ENCODE measurements at places on chromosomes 7 and 10.

GRCh38 chr10:107914450-107915214, 750.1 kb upstream of the SORCS1 start:
- no peak overlapping the region for H3K4me3 ChIP-seq
- H3K27ac ChIP-seq: no peak overlapping the region
- no peak for DNase-seq
- no peaks in the 10 kb centered on the region for H3K36me3 ChIP-seq

DNA sequence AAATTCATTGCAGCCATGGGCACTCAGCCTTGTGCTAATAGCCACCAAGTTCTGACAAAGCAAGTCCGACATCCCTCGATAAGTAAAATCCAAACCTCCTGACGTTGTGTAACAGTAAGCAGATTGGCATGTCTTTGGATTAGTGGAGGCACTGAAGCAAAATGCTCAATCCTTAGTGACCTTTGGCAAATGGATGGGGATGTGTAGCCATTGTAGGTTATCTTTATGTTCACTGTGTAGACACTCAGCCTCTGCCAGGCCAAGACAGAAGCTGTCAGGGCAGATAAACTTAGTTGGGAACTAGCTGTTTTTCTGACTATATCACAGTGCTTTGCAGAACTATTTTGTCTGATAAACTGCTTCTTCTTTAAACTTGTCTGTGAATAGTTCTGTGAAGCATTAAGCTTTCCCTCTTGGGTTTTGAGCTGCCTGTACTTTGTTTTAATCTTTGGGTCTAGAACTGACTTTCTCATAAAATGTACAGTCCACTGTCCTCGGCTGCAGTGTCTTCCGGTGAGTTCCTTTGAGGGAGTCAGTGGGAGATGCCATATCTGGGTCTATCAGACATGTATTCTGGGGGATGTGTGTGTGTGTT, 220.8 kb downstream of the LRMDA start:
- DNase-seq: no peak
- H3K27me3 ChIP-seq: no peaks in the 10 kb centered on the region
- no peak overlapping the region for H3K27ac ChIP-seq
- no peaks in the 10 kb centered on the region for H3K4me1 ChIP-seq

DNA sequence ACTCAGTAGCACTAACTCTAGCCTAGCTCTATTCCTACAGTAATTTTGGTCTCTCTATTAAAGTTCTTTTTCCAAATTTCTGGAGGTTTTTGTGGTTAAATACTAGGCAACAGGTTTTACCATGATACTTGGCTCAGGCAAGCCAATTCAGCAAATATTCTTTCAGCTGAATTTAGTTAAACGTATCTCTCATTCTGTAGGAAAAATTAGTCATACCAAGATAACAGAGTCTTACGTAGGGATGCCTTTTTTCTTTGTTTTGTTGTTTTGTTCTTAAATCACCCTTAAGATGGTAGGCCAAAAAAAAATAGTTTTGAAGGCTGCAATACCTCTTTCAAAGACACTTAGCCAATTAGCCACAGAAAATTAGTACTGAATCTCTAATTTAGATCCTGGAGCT, 180.5 kb downstream of the MAGI2 start:
- no peak for DNase-seq
- no peaks in the 10 kb centered on the region for H3K27me3 ChIP-seq
- H3K4me3 ChIP-seq: no peak overlapping the region
- no peaks in the 10 kb centered on the region for H3K4me1 ChIP-seq
- no peaks in the 10 kb centered on the region for H3K36me3 ChIP-seq

GRCh38 chr7:155769701-155770100, 42.6 kb downstream of the SHH start:
- no peak overlapping the region for H3K4me3 ChIP-seq
- H3K27me3 ChIP-seq: no peaks in the 10 kb centered on the region
- no peaks in the 10 kb centered on the region for H3K4me1 ChIP-seq
- no peak for DNase-seq

DNA sequence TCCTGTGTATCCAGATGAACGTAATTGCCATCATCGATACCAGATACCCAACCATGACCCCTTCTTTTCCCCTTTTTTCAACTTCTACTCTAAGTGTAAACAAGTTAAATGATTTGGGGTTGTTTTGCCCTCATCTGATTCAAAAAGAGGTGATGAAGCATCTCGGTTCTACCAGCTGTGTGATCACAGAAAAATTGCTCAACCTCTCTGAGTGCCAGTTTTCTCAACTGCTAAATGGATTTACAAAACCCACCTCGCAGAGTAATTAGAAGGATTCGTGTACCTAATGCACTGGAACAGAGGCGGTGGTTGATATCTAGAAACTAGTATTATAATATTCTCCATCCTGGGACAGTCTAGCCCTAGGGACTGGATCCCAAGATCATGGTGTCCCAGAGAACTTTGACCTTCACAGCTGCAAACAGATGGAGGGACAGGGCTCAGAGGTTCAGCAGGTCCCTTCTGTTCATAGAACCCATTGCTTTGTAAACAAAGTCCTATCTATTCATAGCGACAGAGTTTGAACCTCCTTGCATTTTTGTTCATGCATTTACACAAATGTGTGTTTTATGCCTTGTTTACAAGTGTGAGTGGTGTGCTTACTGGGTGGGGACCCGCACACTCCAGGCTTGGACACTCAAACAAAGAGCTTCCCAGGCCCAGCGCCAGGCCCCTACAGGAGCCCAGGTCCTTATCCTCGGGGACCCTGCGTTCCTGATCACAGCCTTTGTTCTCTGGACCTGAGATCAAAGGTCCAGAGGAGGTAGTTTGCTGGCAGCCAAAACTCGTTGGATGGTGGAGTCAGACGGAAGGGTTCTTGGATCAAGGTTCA, 46.4 kb downstream of the CALML3 start:
- H3K4me1 ChIP-seq: peaks cover 23% of the 10 kb centered on the region
- H3K4me3 ChIP-seq: no peak overlapping the region
- DNase-seq: no peak

GRCh38 chr7:90668992-90669391, 72.9 kb downstream of the CDK14 start:
- no peak overlapping the region for H3K4me3 ChIP-seq
- no peaks in the 10 kb centered on the region for H3K4me1 ChIP-seq
- no peak for DNase-seq
- H3K27me3 ChIP-seq: no peaks in the 10 kb centered on the region
- H3K27ac ChIP-seq: no peak overlapping the region
- no peaks in the 10 kb centered on the region for H3K36me3 ChIP-seq

- H3K27ac ChIP-seq: no peak overlapping the region
- H3K4me1 ChIP-seq: peaks cover 10% of the 10 kb centered on the region
- H3K36me3 ChIP-seq: no peaks in the 10 kb centered on the region
Observed at GRCh38 chr10:14736600-14737081, 38.1 kb downstream of the FAM107B start.

- H3K4me1 ChIP-seq: no peaks in the 10 kb centered on the region
- H3K27me3 ChIP-seq: no peaks in the 10 kb centered on the region
- H3K36me3 ChIP-seq: no peaks in the 10 kb centered on the region
- no peak for DNase-seq
- no peak overlapping the region for H3K27ac ChIP-seq
Observed at GRCh38 chr7:70072220-70072619, 473.9 kb downstream of the AUTS2 start.

DNA sequence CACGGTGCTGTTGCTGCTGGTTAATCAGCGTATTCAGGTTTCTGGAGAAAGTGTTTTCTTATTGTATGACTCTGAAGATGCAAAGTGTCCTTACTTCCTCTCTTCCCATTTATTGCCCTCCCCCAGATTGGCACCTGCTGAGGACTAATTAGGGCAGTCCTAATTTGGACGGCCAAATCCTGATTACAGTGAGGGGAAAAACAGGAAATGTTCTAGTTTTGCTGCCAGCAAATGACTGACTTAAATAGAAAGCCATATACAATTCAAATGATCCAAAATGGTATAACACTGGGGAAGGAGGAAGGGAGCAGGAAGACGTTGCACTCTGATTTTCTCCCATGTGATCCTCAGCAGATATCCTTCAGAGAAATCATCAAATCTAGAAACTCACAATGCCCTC, 222.4 kb upstream of the LRGUK start:
- no peak overlapping the region for H3K4me3 ChIP-seq
- no peaks in the 10 kb centered on the region for H3K4me1 ChIP-seq
- no peak overlapping the region for H3K27ac ChIP-seq
- no peaks in the 10 kb centered on the region for H3K27me3 ChIP-seq

- no peaks in the 10 kb centered on the region for H3K27me3 ChIP-seq
- no peaks in the 10 kb centered on the region for H3K36me3 ChIP-seq
- DNase-seq: no peak
- peaks cover 43% of the 10 kb centered on the region for H3K4me1 ChIP-seq
Observed at GRCh38 chr10:78766603-78767002, 302.2 kb upstream of the ZMIZ1 start.
